ENCODE measurements at places on chromosomes 2 and 18.

- DNase-seq = peak; percentile 20
Observed at GRCh38 chr18:54672846-54673475, 81.9 kb downstream of the DYNAP start.

- peak; percentile 40 for DNase-seq
Observed at GRCh38 chr2:151775057-151775740, 40.9 kb upstream of the NEB start.

GRCh38 chr2:647691-648231 is 29.4 kb downstream of the TMEM18 start:
- DNase-seq = no peak

GRCh38 chr2:216833061-216833460 is 26.8 kb downstream of the TNP1 start:
- no peak for DNase-seq

GRCh38 chr2:137539336-137539735 is 424.9 kb upstream of the HNMT start:
- DNase-seq = no peak

GRCh38 chr2:158204741-158205165 is 103.1 kb downstream of the UPP2 start:
- no peak for DNase-seq

- no peak for DNase-seq
Observed at GRCh38 chr18:36299015-36299414, 1.5 kb downstream of the FHOD3 start.

- DNase-seq = no peak
Observed at GRCh38 chr2:75577280-75577679, 16.5 kb upstream of the EVA1A start.

- DNase-seq = no peak
Observed at GRCh38 chr2:72431737-72432136, 284.1 kb upstream of the CYP26B1 start.

- DNase-seq = peak; percentile 81
Observed at GRCh38 chr2:145007093-145007959, 487.4 kb upstream of the ZEB2 start.

- DNase-seq = no peak
Observed at GRCh38 chr2:112885506-112885902, 25.5 kb upstream of the IL37 start.

DNA sequence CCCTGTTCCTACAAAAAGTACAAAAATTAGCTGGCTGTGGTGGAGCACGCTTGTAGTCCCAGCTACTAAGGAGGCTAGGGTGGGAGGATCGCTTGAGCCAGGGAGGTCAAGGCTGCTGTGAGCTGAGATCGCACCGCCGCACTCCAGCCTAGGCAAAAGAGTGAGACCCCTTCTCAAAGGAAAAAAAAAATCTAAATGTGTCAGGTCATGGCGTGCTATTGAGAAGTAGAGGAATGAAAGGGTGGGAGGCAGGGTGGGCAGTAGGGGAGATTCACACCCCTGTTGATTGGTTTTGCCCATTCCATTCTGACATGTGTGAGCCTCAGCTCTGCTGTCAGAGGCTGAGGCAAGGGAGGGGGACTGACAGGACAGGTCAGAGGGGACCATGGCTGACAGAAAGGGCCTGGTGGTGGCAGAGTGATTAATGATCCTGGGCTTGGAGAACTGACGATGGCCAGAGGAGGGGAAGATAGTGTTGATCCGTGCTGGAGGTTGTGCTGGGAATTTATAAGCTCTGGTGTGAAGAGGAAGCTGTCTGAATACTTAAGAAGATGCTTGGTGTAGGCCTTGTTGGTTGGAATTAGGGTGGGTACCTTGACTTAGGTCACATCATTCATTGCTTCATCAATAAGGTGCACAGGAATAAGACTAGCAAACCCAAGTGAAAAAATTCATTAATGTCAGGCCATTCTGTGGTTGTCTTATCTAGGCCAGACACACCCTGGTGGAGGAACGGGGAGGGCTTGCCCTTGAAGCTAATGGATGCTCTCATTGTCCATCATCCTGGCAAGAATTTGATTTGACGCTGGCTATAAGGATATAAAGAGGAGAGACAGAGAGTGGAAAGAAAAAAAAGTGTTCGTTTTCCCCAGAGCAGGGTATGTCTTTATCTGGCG is 19.1 kb upstream of the SMARCAL1 start:
- DNase-seq = no peak

DNA sequence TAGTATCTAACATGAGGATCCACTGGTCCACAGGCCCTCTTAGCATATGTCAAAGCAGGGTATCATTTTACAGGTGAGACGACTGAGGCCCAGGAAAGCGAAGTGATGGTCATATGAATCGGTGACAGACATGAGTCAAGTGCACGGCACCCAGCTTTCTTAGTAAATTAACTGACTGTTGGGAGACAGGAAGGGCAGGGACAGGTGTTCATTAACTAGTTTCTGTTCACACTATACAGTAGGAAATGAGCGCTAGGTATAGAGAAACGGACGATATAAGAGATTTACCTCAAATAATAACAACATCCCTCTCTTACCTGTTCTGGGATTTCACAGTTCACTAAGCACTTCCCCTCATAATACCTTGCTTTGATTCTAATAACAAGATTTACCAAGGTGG is 1.7 kb upstream of the SMARCAL1 start:
- DNase-seq = no peak

DNA sequence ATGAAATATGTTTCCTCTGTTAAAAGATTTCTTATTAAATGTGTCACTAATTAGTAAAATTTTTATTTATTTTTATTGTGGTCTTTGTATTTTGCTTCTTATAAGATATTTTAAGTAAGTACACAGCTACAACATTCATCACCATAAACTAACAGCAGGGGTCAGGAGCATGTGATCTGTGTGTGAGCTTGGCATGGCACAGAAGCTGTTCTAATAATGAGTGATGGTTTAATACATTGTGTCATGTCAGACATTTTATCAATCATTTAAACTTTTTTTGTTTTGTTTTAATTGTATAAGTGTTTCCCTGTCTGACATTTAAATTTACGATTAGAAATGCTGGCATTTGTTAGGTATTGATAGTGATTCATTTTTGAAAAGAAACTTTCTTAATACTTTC is 585.4 kb downstream of the DSC3 start:
- no peak for DNase-seq

DNA sequence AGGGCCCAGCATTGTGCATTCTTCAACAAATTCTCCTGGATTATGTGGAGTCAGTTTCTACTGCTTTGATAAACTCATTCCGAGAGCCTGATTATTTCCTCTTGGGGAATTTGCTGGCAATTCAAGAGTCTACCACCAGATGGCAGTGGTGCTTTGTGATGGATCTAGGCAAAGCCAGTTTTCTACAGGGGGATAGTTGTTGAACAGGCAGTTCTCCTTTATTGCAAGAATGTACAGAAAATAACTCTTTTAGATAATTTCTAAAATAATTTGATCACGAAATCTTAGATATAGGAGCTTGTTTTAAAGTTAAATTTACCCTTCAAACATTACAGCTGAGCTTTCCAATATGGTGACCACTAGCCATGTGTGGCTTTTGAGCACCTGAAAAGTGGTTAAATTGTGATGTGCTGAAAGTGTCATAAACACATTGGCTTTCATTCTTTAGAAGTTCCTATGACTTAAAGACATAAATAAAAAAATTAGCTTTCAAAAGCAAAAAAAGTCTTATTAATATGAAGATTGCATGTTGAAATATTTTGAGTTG is 66.7 kb upstream of the HAAO start:
- peak; percentile 85 for DNase-seq

- peak; percentile 6 for DNase-seq
Observed at GRCh38 chr2:21333684-21334083, 209.9 kb downstream of the TDRD15 start.

GRCh38 chr18:62651276-62652056 is 63.9 kb upstream of the PHLPP1 start:
- DNase-seq = no peak

DNA sequence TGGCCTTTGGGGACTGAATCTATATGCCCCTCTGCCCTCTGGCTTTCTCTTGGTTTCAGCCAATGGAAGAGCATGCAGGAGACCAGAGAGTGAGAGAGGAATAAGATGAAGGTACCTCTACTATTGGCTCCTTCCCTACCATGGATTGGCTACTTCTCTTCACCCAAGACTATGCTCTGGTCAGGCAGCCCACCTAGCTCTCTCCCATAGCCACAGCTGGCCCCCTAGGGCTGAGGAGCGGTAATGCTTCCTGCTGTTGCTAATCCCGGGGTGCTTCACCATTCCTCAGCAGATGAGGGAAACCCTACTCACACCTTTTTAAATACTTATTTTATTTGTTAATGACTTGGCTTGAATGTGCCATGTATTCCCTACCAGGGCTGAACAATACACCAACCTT is 142.4 kb downstream of the MREG start:
- DNase-seq = no peak

DNA sequence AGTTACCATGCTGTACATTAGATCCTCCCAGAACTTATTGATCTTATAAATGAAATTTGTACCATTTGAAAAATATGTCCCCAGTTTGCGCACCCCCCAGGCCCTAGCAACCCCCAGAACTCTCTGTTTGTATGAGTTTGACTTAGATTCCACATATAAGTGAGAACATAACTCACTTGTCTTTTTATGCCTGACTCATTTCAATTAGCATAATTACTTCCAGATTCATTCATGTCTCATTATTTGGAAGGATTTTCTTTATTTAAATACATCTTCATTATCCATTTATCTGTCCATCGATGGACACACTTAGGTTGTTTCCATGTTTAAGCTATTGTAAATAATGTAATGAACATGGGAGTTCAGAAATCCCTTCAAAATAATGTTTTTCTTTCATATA is 705.9 kb downstream of the CCDC85A start:
- no peak for DNase-seq

- DNase-seq = no peak
Observed at GRCh38 chr2:95004287-95004686, 21.2 kb upstream of the MAL start.

- no peak for DNase-seq
Observed at GRCh38 chr2:222738312-222738711, 66.9 kb downstream of the MOGAT1 start.

DNA sequence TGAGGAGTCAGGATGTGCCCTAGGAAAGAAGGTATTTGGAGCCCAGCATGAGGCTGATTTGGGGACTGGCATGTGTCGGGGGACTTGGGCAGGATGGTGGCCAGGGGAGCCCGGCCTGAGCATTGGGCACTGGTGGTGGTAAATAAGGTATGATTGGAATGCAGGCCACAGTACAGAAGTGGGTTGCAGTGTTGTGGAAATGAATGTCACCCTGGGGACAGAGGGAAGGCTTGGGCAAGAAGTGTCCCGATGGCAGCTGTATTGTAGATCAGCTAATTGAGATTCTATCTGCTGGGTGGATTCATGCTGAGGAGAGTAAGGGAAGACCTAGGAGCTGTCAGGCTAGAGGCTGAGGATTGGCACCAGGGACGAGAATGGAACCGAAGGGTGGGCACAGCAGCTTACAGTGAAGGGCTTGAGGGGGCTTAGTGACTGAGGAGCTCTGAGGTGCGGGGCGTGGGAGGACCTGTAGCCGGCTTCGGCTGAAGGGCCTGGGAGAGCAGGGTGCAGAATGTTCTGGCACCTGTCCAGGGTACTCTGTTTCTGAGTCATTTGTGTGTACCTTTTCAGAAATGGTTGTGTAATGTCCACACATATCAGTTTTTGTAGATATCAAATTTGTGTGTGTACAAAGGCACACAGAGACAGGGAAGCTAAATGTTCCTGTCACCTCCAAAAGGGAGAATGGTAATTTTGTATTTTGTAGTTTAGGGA is 170.2 kb downstream of the PRKCE start:
- peak; percentile 43 for DNase-seq

GRCh38 chr18:50621366-50621765 is 61.5 kb downstream of the MAPK4 start:
- no peak for DNase-seq
